NCI-H226 (cell line): ENCODE measurements at places on chromosomes 5 and 9.
A peak's percentile ranks its signal among the peaks of the same experiment; 100 is the strongest.

DNA sequence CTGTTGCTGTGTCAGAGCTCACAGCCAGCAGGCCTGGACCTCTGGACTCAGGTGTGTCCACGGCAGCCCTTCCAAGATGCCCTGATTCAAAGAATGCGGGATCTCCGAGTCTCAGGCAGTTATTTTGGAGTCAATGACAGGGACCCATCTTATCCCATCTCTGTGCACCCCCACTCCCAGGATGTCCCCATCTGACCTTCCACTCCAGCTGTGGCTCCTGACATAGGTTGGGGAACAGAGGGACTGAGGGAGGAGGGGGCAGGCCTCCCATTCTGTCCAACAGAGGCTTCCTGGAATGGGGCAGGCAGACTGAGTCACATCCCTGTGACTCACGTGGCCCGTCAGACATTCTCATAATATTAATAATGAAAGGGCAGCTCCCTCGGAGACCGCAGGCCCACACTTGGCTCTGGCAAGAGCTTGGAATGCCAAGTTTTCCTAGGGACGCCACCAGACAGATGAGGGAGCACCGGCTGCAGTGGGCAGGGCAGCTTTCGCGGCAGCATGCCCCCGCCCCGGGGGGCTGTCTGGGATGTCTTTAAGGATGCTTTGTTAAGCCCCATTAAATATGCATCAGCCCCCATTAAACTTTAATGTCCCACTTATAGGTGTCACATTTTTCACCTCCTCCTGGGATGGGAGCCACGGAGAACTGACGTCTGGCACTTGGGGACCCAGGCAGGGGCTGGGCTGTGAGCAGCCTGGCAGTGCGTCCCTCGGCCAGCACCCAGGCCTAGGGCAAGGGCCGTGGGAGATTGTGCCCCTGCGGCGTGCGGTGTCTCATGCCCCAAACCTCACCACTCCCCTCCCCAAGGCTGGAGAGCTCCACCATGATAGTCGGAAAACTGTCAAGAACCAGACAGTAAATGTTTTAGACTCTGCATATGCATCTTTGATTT is 23.6 kb upstream of the FIBCD1 start:
- DNase-seq, result peak; percentile 92

DNA sequence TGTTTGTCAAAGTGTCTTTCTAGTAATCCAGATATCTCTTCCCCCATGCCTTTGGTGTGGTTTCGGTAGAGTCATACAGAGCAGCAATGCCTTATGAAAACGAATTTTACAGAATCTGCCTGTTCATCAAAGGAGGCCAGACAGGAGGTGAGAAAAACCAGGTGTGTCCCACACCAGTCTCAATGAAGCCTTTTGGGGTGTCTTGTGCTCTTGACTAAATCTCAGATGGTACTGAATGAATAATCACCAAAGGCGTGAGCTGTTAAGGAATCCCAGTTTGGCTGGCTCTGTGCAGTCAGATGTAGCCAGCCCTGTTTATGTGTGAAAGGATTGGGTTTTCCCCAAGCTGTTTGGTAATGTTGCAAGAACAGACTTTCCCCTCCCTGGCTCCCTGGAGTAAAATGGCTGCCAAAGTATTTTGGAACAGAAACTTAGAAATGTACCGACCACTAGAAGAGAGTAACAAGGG is 70.8 kb upstream of the CDKN2B start:
- peak; percentile 56 for DNase-seq

- no peak for DNase-seq
These were observed 216.6 kb downstream of the TLE1 start for GRCh38 chr9:81472701-81473100.

DNA sequence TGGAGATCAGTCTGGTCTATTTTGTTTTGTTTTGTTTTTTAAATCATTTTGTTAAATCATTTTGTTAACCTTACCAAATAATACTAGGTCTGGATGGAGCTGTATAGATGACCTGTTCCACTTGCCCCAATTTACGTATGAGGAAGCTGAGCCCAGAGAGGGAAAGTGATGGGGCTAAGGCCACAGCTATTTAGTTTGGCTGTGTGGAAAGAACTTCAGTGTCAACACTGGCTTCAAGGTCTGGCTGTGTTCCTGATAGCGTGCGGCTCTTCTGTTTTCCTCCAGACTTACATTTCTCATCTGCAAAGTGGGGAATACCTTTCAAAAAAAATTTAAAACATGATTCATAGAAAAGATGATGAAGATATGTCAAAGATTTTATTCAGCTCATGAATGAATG is 112.5 kb downstream of the PTTG1 start:
- DNase-seq, result no peak

- DNase-seq, result peak; percentile 35
These were observed 27.1 kb downstream of the FRMD3 start for GRCh38 chr9:83511051-83511450.

DNA sequence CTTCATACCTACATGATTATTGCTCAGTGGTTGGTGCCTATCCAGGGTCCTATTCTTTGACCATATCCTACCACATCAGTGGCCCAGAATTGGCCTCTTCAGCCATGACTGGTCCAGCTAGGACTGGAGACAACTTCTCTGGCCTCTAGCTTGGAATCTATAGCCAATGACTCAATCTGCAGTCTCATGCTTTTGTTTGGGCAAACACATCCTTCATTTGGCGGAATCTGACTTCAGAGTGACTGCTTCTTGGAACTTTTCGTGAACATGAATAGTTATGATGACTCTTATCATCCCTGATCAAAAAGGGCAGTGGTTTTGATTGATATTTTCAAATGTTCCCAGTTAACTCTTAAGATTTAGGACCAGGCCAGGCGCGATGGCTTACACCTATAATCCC is 134.1 kb downstream of the PAPPA start:
- no peak for DNase-seq

DNA sequence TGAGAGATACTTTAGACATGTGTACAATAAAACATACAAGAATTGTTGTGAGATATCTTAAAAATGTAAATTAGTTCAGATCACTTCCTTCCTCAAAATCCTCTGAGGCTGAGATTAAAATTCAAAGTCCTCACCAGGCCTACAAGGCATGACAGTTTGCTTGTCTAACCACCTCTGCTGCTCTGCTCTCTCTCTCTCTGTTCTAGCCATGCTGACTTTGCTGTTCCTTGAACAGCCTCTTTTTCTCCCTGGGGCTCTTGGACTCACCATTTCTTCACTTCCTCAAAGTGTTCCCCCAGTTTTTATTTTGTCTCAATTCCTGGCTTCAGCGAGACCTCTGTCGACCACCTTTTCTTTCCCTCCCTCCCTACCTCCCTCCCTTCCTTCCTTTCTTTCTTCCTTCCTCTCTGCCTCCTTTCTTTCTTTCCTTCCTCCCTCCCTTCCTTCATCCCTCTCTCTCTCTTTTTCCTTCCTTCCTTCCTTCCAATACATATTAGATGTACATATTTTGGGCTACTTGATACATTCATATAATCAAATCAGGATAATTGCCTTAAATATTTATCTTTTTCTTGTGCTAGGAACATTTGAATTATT is 27.0 kb downstream of the CATSPER3 start:
- DNase-seq, result no peak

DNA sequence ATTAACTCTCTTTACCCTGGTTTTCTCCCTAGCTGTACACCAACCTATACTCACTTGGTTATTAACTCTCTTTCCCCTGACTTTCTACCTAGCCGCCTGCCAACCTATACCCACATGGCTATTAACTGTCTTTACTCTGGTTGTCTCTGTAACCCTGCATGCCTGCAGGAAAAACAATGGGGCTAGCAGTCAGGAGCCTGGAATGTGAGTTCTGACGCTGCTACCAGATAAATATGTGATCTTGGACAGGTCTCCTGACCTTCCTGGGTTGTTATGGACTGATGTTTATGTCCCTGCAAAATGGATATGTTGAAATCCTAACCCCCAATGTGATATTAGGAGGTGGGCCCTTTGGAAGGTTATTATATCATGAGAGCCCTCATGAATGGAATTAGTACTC is 119.2 kb downstream of the SMARCA2 start:
- peak; percentile 18 for DNase-seq

- no peak for DNase-seq
These were observed 15.2 kb downstream of the EXD3 start for GRCh38 chr9:137407590-137408300.

GRCh38 chr9:6889868-6890267 is 132.1 kb downstream of the KDM4C start:
- no peak for DNase-seq

GRCh38 chr5:116038817-116039216 is 6.5 kb downstream of the ARL14EPL start:
- DNase-seq, result no peak

DNA sequence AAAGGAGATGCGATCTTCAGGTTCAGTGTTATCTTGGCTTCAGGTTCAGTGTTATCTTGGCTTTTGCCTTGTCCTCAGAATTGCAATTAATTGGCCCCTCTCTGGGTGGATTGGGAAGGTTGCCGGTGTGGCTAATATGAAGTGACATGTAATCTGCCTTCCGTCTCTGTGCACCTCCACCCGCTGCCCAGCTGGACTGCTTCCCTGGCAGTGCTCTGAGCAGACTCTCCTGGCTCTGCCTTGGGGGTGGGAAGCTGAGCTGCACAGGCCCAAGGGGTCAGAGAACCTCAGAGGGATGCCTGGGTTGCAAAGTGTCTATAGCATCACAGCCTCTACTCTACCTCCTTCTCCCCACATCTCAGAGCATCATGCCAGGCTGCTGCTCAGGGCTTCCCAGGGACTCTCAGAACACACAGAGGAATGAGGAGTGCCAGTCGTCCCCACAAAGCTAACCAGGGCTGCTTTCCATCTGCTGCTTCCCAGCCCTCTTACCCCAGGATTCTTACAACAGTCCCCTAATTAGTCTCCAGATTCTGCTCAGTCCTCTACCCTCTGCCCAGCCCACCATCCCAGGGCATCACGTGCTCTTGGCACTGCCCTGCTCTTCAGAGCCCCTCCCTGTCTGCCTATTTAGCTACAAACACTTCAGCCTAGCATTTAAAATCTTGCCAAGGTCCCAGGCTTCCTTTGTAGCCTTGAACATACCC is 54.4 kb upstream of the AFAP1L1 start:
- DNase-seq, result no peak

DNA sequence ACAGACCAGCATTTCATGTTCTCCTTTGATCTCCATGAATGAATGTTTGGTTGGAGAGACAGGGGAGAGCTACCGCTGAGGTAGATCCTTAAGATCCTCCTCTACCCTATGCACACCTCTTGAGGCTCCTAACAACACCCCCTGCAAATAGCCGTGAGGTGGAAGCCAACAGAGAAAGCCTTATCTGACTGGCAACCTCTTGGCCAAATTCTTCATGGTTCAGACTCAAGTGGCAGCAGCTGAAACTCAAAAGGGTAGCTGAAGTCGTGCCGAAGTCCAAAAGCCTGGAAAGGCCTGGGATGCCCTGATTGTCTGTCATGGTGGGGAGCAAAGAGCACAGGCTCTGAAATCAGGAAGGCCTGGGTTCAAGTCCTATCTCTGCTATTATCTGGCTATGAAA is 184.9 kb downstream of the SEC61B start:
- no peak for DNase-seq

DNA sequence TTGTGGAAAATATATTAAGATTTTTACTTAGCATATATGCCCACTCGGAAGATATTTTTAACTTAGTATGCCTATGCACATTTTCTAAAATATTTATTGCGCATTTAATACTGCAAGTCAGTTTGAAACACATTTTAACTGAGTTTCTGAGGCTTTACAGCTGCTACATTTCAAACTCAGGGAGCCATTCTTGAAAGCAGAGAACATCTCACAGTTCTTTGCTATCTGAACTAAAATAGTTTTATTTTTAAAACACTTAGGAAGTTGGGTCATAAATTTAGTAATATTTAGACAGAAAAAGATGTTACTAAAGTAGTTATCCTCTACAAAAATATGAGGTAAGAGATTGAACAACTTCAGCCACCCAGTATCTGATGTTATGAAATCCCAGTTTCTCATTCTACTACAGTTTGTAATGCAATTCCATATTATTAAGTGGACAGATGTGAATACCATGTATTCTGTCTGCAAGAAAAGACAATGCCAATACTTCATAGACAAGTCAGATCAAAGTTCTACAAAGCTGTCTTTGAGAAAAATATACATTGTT is 409.9 kb upstream of the EDIL3 start:
- no peak for DNase-seq

DNA sequence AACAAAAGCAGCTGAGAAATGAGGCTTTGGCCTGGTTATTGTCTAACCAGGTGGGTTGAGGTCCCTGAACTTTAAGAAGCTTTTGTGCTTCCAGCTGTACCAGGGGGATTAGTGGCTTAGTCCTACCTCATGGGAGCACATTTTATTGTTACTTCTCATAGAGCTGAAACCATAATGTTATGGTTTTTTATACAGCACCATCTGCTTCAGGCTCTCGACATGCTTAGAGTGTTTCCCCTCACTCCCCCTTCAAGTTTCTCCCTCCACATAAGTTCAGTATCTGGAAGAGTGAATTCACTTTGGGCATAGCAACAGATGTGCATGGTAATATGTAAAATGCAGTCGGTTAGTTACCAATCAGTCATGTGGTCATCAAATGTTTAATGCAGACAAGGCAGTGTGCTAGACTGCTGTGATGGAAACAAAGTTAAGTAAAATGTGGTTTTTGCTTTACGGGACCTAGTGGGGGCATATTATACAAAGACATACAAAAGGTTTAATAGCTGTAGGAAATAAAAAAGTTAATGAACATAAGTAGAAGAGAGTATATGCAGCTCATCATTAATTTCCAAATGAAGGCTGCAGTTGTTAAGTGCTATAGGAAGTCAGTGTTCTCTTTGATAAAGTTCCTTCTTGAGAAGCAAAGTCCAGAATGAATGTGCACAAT is 95.9 kb upstream of the SPRY4 start:
- no peak for DNase-seq

- DNase-seq, result no peak
These were observed 292.8 kb downstream of the TLE1 start for GRCh38 chr9:81396528-81396927.

GRCh38 chr5:161096581-161096980 is 244.6 kb upstream of the ATP10B start:
- no peak for DNase-seq

GRCh38 chr9:132546148-132547051 is 36.0 kb upstream of the BARHL1 start:
- no peak for DNase-seq

DNA sequence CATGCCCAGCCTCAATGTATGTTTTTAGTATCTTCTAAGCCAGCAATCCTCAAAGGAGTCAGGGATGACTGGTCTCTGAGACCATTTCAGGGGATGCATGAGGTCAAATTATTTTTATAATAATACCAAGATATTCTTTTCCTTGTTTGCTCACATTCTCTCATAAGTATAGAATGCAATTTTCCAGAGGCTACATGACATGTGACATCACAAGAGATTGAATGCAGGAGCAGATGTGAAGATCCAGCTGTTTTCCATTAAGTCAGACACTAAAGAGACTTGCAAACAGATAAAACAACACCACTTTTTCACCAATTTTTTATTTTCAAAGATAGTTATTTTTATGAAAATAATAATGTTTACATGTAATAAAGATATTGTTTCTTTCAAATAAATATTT is 22.0 kb upstream of the FREM1 start:
- no peak for DNase-seq

GRCh38 chr9:36788534-36788933 is 215.8 kb downstream of the MELK start:
- no peak for DNase-seq

GRCh38 chr5:104859437-104859836 is 1296.8 kb upstream of the NUDT12 start:
- DNase-seq, result no peak
